ENCODE measurements at places on chromosomes 7 and 10.

DNA sequence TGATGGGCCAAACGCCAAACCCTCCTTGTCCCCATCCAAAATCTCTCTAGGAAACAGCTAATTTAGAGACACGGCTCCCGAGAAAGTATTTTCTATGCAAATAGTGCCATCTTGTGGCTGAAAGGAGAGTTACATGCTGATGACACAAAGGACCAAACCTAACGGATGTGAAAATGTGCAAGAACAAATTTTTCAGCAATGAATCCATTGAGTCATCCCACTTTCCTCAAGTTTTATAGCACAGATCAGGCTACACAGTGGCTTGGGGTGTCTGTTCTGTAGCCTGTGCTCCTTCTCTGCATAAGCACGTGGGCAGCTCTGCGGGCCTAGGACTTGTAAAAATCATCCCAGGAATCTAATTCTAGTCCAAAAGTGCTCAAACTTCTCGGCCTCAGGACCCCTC is 154.8 kb upstream of the PRR15 start:
- DNase-seq, result peak; percentile 51

DNA sequence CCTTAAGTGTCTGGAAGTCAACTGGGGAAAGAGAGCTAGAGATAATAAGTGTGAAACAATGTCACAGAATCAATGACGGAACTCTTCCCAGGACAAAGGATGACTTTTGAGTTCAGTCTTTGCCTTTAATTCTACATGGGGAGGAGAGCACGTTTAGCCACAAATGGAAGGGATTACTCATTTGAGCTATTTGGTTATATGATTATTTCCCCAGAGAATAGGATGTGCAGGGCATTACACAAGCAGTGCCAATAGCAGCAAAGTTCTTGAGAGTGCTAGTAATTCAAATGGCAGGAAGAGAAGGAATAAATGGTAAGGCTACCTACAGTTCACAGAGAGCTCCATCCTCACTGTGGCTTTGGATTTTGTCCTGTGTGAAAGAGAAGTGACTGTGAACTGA is 6.0 kb downstream of the EGFR start:
- no peak for DNase-seq

- DNase-seq, result no peak
Observed at GRCh38 chr10:72238392-72239175, 22.5 kb upstream of the ASCC1 start.

- no peak for DNase-seq
Observed at GRCh38 chr10:14186245-14186644, 144.5 kb downstream of the FRMD4A start.

DNA sequence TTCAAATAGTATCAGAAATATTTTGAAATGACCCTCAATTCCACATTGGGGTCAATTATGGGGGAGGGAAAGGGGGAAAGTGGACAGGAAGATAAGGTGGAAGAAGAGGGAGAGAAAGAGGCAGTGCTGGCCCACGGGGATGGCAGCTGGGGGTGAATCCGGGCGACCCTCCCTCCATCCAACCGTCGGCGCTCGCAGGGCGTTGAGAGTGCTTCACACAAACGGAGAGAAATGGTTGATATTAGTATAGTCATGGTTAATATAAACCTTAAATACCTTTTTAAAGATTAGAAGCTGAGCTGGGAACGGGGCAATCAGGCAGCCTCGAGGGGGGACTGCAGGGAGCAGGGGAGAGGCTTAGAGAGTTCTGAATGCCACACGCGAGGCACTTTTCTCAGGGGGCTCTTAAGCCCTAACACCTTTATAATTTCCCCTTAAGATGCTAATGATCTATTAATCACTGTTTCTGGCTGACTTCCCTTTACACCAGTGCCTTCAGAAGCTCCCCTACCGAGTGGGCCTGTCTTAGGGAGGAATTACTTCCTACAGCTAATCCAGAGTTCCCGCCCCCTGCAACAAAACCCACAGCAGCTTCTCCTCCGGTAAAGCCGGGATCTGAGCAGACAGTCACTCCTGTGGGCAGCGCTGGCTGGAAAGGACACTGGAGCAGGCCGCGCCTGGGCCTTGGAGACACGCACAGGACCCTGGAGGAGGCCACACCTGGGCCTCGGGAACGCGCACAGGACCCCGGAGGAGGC is 39.5 kb downstream of the PRKAG2 start:
- DNase-seq, result no peak

DNA sequence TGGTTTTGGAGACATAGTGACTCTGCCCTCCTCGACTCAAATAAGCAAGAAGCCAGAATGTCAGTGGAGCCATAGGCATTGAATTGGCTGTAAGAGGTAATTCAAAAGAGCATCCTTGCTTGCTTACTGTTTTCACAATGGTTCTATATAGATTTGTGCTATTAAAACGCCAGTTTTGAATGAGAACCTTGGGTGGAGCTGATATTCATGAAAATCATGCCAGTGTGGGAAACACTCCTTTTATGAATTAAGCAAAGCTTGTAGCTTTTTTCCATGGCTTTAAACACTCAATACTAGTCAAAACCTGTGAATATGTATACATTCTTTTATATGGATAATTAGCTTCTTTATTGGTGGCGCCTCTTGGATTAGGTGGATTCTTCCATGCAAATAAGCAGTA is 252.5 kb downstream of the SLC25A13 start:
- DNase-seq, result no peak

DNA sequence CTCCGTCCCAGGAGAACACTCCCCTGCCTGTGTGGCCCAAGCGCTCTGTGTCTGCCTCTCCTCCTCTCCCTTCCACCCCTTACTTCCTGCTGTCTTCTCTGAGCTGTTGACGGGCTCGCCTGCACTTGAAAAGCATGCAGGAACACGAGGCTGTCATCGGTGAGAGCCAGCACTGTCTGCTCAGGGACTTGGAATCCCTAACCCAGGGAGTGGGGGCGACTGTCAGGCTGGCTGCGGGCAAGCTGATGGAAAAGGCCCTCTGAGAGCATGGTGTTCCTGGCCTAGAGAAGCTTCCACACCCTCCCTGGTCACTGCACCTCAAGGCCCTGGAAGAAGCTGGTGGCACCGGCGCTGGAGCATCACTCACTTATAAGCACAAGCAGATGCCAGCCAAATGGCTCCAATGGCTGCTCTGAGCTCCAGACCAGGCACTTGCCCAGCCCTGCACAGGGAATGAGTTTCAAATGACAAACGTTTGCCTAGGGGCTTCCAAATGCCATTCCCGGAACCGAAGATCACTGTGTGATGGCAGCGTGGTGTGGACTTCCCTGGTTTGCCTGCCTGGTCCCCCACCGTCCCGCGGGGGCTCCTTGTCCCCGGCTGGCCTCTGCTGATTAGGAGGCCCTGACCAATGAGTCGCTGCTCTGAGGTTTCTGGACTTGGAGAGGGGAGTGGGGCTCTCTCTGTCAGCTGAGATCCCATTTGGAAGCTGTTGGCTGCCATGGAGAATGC is 56.7 kb upstream of the EBF3 start:
- DNase-seq, result no peak

DNA sequence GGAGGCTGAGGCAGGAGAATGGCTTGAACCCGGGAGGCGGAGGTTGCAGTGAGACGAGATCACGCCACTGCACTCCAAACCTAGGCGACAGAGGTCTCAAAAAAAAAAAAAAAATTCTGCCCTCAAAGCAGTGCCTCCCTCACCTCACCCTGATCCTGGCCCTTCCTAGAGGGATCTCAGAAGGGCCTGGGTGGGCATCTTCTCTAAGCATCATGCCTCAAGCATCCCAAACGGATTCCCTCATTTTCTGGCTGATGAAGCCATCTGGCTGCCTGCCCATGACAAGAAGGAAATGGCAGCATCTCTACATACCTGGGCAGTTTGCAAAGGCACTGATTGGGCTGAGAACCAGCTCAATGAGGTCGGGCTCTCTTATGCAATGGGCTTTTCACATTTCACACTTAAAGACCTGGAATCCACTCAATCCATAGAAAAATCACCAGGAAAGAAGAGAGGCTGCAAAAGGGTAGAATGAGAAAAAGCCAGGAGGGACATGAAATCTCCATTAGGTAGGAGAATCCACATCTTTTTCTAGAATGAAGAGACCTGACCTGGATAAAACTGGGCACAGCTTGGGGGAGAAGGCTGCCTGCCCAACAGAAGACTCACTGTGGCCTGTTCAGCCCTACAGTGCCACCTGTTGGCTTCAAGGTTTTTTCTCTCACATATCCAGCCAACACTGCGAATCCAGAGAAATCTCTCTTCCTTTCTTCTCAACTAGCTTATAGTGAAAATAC is 48.1 kb downstream of the PDLIM1 start:
- peak; percentile 20 for DNase-seq

- DNase-seq, result no peak
Observed at GRCh38 chr7:78862411-78862900, 591.0 kb downstream of the MAGI2 start.

DNA sequence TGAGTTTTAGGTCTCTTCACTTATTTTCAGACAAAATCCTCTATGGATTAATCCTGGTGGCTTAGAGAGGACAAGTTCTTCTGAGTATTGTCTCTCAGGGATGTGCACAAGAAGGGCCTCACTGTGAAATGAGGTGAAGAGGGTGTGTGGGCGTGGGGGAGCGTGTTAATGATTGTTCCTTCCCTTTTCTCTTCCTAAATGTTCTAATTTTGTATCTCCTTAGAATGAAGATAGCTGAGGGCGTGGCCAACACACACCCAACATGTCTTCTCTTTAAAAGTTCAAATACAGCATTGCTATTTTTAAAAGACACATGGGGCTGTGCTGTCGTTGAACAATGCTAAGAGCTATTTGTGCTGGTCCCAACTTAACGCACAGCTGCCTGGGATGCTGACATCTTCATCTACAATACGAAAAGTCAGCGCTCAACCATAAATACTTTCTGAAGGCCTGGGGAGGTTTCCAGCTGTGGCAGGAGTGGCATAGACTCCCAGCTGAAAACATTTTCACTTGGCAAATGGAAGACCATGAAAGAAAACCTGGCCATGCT is 135.9 kb downstream of the JCAD start:
- no peak for DNase-seq

DNA sequence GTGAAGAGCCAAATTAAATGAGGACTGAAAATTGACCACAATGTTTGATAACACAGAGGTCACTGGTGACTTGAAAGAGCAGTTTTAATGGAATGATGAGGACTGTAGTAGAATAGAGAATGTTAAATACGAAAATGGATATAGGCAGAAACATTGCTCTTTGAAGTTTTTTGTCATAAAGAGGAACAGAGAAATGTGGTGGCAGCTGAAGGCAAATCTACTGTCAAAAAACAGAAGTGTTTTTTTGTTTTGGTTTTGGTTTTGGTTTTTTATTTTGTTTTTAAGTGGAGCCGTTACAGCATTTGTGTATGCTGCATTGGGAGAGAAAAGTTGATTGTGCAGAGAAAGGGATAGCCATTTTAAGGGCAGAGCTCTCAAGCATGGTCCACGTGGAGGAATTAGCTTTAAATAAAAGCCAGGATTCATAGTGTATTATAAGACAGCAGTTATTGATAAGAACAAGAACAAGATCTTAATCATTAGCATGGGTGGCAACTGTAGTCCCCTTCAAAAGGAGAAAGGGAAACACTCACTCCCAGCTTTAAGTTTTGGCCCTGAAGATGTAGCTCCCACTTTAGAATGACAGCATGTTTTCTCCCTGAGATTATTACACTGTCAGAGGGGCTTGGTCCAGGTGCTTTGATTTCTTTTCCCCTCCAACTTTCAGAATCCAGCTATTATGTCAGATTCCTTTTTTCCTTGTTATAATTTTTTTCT is 156.7 kb upstream of the BET1 start:
- no peak for DNase-seq

- DNase-seq, result no peak
Observed at GRCh38 chr10:117175215-117175900, 21.9 kb upstream of the KCNK18 start.

DNA sequence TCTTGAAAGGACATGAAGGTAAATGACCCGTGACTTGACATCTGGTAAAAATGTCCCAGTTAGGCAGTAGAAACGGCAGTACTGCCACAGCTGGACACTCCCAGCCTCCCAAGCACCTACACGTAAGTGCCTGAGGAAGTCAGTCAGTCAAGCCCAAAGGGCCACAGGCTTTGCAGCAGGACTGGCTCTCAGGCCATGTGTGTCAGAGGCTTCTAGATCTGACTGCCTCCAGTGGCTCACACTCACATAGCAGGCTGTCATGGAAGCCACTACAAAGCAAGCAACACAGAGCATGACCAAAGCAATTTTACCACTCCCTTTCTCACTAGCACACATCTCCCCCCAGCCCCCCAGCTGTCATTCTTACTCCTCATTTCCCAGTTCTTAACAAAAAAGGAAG is 17.8 kb upstream of the CCNJ start:
- no peak for DNase-seq

DNA sequence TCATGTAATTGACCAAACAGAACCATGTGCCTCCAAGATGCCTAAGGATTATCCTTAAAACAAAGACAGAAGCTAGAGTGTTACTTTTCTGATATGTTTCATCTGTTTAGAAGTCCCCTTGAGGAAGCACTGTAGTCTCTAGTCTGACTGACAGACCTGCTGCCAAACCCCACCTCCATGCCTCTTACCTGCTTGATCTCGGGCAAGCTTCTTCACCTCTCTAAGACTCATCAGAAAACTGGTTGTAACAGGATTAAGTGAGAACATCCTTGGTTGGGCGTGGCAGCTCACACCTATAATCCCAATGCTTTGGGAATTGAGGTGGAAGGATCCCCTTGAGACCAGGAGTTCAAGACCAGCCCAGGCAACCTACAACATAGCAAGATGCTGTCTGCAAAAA is 42.2 kb upstream of the OTUD1 start:
- no peak for DNase-seq

GRCh38 chr7:76328389-76328788 is 25.9 kb downstream of the HSPB1 start:
- DNase-seq, result no peak

DNA sequence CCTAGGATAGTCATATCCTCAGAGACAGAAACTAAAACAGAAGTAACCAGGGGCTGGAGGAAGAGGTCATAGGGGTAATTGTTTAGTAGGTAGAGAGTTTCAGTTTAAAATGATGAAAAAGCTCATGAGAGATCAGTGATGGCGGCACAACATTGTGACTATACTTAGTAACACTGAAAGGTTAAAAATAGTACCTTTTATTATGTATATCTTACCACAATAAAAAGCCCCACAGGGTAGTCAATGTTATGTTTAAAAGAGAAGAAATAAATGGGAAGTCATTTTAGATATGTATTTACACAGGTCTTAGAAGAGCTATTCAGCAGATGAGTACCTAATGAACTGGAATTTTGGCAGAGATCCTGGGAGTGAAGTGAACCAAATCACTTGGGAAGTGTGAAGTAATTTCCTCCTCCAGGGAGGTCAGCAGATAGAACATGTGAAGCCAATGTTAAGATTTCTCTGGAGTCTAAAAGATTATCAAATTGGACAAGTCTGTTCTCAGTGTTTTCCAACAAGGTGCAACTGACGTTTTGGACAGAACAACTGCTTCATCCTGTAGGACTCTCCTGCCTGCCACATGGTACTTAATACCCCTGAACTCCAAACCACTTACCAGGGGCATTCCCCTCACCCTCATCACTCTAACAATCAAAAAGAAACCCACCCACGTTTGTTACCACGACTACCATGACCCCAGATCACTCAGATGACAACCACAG is 6.4 kb downstream of the CDCA7L start:
- peak; percentile 17 for DNase-seq

- DNase-seq, result peak; percentile 37
Observed at GRCh38 chr10:76086761-76087639, 655.6 kb downstream of the LRMDA start.

- no peak for DNase-seq
Observed at GRCh38 chr10:51368943-51369342, 294.7 kb downstream of the PRKG1 start.

All from SHP77 treated with DMSO at 0.1 percent for 48 hours (cell line).